ENCODE measurements at places on chromosomes 11 and 22.

- DNase-seq, result no peak
Observed at GRCh38 chr22:33209930-33210784, 152.0 kb upstream of the SYN3 start.

DNA sequence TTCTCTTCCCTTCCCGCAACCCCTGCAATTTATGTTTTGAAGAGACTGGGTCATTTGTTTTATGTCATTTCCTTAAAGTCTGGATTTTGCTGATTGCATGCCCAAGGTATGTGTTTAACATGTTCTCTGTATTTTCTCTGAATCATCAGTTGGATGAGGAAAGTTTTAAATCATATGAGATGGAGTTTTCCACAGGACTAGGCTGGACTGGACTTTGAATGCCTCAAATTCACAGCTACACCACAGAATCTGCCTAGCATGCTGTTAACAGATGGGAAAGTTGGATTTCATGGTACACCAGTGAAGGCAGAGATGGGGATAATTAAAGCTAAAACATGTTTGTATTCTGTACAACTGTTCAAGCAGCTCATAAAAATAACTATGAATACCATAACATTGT, 62.6 kb downstream of the CWC15 start:
- no peak for DNase-seq

DNA sequence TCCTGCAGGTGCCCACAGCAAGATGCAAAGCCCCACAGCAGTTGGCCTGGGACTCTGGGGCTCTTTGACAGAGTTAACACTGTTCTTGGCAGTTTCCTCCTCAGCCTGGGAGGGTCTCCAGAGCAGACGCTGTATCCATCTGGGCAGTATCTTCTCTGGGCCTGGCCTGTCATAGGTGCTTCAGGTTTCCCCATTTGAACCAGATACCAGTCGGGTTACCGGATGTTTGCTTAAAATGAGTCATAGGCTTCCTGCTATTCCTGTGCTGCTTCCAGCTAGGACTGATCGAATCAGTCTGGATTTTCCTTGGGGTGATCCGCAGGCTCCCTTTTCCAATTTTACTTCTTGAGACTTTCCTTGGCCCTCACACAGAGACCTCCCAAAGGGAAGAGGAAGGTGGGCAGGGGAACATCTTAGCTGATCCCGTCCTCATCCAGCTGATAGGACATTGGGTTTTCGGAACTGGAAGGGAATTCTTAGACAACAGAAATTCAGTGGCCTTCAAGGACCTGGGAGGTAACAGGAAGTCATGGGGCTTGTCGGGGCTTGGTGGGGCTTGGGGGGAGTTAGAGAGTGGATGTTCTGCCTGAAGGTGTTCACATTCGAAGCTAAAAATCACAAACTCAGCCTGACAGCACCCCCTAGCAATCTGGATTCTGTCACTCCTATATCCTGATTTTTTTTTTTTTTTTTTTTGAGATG, 2.4 kb upstream of the RANGAP1 start:
- DNase-seq, result no peak

DNA sequence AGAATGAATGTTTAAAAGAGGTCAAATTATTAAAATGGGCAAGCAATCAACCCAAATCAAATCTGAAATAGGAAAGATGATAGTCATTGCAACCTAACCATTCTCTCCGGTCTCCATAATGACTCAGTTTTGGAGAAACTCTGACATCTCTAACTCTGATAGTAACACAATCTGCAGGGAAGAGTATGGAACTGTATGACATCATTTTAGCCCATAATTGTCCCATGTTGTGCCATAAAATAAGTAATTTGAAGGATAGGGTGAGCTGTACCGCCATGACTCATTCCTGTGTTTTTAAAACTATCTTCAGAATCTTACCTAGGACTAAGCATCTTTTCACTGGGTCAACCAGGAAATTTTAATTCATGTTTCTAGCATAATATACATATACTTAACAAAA, 350.8 kb downstream of the DLG2 start:
- no peak for DNase-seq

GRCh38 chr11:130183878-130184610, 24.5 kb downstream of the ST14 start:
- DNase-seq, result no peak

DNA sequence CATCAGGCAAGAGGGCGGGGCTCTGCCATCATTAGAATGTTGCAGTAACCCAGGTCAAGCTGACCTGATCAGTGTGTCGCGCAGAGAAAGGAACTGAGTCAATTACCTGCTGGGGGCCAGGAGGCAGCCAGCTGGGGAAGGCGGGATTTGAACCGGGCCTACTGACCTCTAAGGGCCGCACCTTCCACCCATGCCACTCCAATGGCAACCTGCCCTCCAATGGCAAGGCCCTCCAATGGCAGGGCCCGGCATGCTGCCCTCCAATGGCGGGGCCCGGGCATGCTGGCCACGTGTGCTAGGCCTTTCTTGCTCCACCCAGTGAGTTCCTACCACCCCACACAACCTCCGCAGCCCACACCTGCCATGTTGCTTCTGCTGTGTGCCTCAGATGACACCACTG, 407.6 kb downstream of the CTTN start:
- DNase-seq, result no peak

- no peak for DNase-seq
Observed at GRCh38 chr22:41574847-41575381, 14.1 kb downstream of the CSDC2 start.

DNA sequence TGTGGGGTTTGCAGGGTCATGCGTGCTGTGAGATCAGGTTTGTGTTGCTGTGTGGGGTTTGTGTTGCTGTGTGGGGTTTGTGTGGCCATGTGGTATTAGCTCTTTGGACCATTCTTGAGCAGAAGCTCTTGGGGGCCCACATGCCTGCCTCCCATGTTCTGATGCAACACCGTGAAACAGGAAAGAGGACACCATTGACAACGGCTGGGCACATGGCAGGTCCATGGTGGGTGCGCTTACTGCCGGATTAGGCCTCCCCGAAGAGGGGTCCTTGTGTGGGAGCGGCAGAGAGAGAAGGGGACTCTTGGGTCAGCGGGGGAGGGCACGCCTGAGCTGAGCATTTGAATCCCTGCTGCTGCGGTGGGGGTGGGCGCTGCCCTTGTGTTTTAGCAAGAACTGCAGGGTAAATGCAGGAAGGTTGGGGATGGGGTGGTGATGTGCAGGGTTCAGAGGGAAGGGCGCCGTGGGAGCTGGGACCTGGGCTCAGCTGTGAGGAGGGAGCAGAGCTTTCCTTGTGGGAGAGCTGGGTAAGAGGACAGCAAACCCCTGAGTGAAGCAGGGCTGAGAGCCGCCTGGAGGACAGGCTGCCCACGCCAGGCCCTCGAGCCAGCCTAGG, 361.5 kb downstream of the TBC1D22A start:
- no peak for DNase-seq

DNA sequence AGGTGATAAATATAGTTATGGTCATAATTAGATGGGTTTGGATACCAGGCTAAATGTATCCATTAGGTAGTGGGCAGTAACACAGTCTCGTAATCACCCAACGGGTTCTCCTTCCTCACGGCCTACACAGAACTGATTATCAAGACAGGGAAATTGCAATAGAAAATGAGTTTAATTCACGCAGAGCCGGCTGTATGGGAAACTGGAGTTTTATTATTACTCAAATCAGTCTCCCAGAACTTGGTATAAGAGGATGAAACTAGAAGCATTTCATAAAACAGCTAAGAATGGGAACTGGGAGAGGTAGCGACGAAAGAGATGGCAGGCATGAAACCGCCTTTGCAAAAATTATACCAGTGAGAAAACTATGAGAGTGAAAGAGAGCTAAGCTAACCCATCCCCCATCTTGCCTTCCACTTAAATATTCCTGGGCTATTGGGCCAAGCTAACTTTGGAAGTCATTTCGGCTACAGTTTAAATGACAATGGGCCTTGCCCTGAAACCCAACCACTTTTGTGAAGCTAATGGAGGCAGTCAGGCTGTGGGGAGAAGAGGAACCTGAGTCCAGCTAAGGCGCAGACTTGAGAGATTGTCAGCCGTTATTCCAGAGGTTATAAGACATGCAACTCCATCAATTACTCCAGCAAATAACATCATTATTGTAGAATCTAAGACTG, 29.6 kb downstream of the CTSC start:
- no peak for DNase-seq

- DNase-seq, result peak; percentile 68
Observed at GRCh38 chr11:12005476-12005875, 3.0 kb downstream of the DKK3 start.

- DNase-seq, result no peak
Observed at GRCh38 chr22:31378123-31378522, 21.3 kb upstream of the DRG1 start.

DNA sequence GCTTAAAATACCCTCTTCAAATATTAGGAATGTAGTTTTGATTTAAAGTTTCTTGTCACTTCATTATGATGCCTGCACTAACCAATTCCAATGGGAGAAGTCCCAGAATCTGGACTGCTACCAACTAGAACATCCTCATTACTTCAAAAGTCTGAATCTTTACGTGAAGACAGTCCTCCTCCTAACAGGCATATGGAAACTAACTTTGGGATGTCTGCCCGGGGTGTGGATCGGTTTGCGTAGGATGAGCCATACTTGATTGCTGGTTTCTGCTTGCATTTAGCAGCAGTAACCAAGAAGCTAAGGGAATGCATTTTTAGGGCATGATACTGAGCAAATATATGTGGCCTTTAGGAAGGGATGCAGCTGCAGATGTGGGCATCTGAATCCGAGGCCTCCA, 177.1 kb downstream of the LRRC4C start:
- DNase-seq, result no peak

- no peak for DNase-seq
Observed at GRCh38 chr22:23566705-23567475, 13.2 kb downstream of the IGLL1 start.

GRCh38 chr22:17087498-17088131, 2.8 kb downstream of the IL17RA start:
- peak; percentile 30 for DNase-seq

DNA sequence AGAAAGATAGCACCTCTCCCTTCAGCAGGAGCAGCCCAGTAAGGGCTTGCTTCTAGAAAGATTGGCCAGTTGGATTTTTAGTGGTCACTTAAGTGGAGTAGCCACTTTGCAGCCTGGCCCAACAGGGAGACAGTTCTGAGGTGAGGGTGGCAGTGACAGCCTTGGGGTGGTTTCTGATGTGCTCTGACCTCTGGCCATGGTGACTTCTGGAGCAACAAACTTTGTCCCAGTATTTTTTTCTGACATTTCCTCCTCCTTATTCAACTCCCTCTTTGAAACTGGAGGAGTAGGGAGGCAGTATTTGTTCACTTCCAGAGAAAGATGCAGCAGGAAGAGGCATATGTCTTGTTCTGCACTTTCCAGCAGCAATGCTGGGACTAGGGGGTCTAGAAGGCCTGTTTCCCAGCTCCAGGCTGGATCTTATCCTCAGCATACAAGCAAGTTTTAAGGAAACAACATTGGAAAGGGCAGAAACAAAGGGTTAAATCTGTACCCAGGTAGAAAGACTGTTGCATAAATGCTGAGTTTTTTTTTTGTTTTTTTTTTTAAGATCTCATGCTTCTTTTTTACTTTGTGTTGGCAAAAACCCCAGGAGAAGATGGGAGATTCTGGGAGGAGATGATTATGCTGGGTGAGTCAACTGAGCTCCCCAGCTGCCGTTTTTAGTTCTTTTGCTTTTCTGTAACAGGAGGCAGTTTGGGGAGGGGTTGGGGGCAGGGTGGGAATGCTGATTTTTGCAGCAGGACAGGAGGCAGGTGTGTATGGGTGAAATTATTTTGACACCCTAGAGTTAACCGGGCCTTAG, 37.2 kb downstream of the RCOR2 start:
- DNase-seq, result no peak

GRCh38 chr11:130894322-130895025, 21.8 kb downstream of the SNX19 start:
- no peak for DNase-seq

- peak; percentile 24 for DNase-seq
Observed at GRCh38 chr11:94060401-94060800, 39.2 kb downstream of the HEPHL1 start.
